Naive B cell (primary cell): ENCODE measurements at places on chromosomes 13 and 19.

DNA sequence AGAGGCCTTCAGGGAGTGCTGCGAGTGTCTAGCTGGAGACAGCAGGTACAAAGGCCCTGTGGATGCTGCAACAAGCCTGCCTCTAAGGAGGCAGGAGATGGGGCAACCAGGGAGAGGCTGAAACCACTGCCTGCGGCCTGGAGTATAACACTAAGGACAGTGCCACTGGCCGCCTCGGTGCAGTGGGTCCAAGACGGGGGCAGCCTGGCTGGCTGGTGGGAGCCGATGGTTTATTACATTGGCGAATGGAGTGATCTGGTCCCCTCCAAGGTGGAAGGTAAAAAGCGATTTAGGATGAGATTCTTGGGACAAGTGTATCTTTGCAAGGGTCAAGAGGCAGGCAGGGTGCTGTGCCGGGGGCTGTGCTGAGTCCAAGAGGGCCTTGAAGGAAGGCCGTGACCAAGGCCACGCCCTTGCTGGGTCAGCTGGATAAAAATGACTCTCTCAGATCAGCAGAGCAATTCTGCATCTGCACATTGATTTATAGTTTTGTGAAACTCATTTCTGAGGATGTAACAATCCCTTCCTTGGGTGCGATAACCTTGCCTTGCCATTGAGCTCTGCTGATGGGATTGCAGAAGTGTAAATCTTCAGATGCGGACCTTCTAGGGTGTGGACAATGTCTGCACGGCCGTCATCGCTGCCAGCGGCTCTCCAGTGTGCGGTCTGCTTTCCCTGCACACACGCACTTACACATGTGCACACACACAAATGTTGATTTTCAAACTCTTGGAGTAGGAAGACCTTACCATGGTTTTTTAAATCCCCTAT, 6.0 kb downstream of the TMEM255B start:
- no peak for DNase-seq

- DNase-seq = no peak
These were observed 7.4 kb upstream of the OXGR1 start for GRCh38 chr13:97001636-97002035.

DNA sequence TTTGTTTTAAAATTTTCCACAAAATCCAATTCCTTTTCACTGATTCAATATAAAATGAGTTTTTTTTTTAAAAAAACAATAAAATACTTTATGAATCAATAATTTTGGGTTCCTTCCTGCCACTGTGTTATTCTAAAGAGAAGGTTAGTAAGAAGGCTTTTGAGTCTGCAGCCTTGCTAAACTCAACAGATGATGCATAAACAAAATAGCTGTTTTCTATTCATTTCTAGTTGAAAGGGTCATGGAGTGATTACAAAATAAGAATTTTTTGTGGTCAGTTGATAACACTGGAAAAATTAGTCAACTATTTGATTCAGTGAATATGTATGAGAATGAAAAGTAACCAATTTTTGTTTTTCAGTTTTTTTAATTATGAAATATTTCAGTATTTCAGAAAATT, 169.9 kb downstream of the VWA8 start:
- no peak for DNase-seq

DNA sequence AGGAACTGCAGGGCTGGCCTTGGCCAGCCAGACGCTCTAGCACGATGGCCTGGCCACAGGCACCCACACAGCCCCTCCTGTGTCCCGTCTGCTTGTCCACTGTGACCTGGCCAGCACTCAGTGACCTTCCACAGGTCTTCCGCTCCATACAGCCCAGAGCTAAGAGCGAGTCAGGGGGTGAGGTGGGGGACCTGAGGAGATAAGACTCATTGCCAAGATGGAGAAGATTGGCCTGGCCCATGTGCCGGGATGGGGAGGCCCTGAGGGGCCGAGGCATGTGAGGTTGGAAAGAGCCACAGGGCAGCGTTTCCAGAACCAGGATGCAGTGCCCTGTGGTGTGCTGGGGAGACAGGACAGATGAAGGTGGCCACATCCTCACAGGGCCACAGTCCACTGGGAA, 10.2 kb upstream of the SLC7A9 start:
- DNase-seq = no peak

GRCh38 chr19:13053238-13053637, 49.4 kb downstream of the LYL1 start:
- no peak for DNase-seq

- no peak for DNase-seq
These were observed 95.9 kb upstream of the FREM2 start for GRCh38 chr13:38590796-38591507.

- no peak for DNase-seq
These were observed 16.6 kb downstream of the CHST8 start for GRCh38 chr19:33638167-33639034.

GRCh38 chr19:10812902-10813404, 23.1 kb downstream of the TMED1 start:
- DNase-seq = no peak

- DNase-seq = no peak
These were observed 22.9 kb downstream of the PLEKHF1 start for GRCh38 chr19:29687897-29688728.

- DNase-seq = no peak
These were observed 930.5 kb upstream of the MIR17HG start for GRCh38 chr13:90416938-90417337.

- no peak for DNase-seq
These were observed 45.7 kb downstream of the NAA16 start for GRCh38 chr13:41356786-41357185.

DNA sequence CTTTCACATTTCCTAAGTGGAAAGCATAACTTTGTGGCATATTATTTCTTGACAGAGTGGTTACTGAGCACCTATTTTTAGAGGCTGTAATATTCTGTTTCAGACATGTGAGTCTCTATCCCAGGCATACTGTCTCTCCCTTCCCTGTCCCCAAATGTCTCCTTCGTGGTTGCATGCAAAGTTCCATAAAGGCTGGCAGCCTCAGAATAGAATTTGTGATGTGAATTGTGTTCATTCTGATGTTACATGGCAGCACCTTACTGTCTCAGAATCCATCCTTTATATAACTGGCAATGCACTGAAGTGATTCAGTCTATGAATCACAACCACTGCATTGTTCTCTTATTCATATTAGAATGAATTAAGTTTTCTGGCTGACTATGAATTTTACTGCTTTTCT, 89.0 kb upstream of the SLC7A1 start:
- no peak for DNase-seq
